HCEC 1CT (cell line): ENCODE measurements at places on chromosomes 2 and 18.

- peak; percentile 56 for DNase-seq
Measured at GRCh38 chr18:75208155-75208835, 644 bp downstream of the PTGR3 start.

- DNase-seq, result no peak
Measured at GRCh38 chr2:117523267-117523666, 291.2 kb upstream of the DDX18 start.

DNA sequence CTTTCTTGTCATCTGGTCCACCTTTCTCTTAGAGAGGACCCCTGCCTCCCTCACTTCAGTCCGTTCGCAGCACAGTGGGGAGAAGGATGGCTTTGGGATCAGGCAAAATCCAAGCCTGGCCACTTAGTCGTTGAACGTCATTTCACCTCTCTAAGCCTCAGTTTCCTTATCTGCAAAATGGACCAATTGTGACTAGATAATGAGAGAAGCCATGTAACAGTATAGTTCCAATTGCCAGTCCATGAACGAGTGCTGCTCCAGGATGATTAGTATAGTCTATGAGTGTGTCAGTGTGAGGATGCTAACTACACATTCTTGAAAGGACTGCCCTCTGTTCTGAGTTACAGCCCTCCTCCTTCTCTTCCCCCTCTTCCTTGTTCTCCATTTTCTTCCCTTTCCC, 1.1 kb downstream of the INHA start:
- no peak for DNase-seq

DNA sequence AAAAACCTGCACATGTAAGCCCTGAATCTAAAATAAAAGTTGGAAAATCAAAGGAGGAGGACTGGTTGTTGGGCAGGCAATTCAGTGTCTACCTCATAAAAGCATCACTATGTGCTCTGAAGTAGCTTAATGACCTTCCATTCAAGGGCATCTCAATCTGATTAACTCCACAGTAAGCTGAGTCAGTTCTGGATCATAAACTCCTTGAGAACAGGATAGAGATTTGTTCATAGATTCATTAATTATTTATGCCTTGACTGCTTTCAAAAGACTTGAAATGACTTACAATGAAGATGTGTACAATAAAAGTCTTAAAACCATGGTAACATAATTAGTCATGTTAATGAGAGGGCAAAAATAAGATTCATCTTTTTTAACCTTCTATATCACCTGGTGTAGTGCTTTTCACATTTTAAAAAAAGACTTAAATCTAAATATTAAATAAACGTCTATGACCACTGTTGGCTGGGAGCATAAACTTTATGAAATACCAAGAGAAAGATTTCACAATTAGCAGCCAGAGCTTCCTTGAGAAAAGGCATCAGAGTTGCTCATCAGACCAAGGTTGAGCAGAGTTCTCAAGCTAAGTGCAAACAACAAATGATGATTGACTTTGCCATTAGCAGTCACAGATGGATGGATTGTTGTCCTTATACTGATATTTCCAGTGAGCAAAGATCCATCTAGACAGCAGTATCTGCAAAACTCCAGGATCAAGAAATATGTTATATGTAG, 237.3 kb upstream of the THUMPD2 start:
- peak; percentile 64 for DNase-seq
